IPS DF 19.7 (cell line): ENCODE measurements at places on chromosomes 3 and 15.

- DNase-seq = no peak
These were observed 186.1 kb downstream of the TJP1 start for GRCh38 chr15:29636140-29636539.

DNA sequence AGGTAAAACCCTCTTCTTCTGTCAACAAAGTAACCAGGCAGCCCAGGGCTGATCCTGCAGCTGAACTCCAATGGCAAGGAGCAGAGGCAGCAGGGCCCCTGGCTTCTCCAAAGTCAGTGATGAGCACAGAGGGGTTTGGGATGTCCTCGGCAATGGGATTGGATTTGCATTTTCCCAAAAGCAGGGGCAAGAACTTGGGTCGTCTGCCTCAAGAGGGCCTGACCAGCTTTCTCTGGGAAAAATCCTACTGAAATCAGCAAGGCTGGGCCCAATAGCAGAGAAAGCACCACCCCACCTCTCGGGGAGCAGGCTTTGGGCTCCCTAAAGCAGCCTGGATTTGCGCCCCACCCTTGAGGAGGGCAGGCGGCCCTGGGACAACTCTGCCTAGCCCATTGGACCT lies 210.0 kb upstream of the IGF1R start:
- DNase-seq = no peak

DNA sequence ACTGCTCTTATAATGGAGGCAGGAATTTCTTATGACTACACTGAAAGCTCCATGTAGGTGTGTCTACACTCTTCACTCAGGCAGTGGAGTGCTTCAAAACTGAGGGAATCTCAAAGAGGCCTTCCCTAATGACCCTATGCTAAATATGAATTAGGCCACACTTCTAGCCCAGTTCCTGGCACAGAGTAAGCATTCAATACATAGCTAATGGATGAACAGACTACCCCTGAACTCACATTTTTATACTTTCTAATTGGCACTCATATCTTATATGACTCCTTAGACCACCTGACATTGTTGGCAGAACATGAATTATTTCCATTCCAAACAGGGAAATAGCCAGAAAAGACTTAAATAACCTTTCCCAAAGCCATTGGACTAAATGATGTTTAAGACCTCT lies 3.4 kb downstream of the RARRES1 start:
- DNase-seq = no peak

- no peak for DNase-seq
These were observed 8.6 kb upstream of the SRP14 start for GRCh38 chr15:40047415-40048210.
